ENCODE measurements at places on chromosomes 2 and 18.

DNA sequence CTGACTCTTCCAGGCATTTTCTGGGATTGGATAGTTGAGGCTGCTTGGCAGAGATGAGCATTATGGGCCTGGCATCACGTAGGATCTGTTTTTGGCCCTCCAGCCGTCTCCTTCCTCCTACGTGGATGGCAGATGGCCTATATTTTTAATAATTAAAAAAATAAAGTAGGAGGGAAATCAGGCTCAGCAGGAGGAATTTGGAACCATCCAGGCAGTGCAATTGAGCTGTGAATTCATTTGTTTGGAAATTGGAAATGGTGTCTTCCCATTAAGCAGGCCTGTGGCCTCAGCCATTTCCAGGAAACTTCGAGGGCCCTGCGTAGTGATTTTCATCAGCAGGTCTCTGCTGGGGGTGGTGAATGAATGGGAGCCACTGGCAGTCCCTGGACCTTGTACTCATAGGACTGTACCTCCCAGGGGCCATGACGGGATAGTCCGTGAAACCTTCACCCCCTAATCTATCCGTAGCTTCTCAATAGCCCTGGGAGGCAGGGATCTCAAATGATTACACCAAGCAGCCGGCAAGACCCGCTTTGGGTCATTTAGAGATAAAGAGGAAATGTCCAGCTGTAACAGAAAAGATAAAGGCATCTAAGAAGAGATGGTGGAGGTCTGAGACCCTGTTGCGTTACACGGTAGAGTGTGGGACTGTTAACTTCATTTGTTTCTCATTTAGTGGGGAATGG is 73.1 kb upstream of the TNP1 start:
- no peak overlapping the region for H3K4me3 ChIP-seq
- DNase-seq: no peak
- no peaks in the 10 kb centered on the region for H3K36me3 ChIP-seq

DNA sequence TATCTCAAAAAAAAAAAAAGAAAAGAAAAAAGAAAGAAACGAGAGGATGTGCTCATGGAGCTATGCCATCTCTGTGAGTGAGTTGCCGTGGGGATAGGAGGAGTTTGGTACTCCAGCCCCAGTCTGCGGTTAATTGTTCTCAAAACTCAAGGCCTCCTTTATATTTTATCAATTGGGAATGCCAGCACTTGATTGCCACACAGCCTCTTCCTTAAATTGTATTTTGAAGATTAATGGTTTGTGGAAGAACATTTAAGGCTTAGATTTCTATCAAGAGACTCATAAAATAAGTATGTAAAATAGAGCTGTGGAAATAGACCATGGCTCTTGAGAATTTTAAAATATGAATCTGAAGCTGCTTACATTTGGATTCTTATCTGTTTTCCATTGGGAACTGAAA is 29.8 kb downstream of the KCNE4 start:
- H3K27me3 ChIP-seq: peaks cover 14% of the 10 kb centered on the region
- no peaks in the 10 kb centered on the region for H3K4me1 ChIP-seq
- DNase-seq: no peak
- no peak overlapping the region for H3K4me3 ChIP-seq
- H3K36me3 ChIP-seq: no peaks in the 10 kb centered on the region

DNA sequence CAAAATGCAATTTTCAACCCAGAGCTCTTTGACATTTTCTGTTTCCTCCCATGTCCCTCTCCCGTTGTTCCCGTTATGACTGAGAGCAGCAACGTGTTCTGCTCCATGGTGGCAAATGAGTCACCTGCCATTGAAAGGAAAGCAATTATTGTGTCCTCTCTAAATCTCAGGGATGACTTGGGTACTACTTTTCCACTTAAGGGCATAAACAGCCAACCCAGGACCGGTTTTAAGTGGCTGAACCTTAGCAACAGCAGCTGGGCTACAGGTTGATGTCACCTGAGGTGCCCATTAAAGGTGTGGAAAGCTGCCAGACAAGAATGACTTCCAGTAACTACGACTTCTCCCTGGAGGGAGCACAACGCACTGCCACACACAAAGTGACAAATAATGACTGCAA is 236.8 kb downstream of the NCKAP5 start:
- no peaks in the 10 kb centered on the region for H3K27me3 ChIP-seq
- H3K36me3 ChIP-seq: no peaks in the 10 kb centered on the region
- H3K4me1 ChIP-seq: no peaks in the 10 kb centered on the region
- no peak overlapping the region for H3K4me3 ChIP-seq
- no peak overlapping the region for H3K27ac ChIP-seq

DNA sequence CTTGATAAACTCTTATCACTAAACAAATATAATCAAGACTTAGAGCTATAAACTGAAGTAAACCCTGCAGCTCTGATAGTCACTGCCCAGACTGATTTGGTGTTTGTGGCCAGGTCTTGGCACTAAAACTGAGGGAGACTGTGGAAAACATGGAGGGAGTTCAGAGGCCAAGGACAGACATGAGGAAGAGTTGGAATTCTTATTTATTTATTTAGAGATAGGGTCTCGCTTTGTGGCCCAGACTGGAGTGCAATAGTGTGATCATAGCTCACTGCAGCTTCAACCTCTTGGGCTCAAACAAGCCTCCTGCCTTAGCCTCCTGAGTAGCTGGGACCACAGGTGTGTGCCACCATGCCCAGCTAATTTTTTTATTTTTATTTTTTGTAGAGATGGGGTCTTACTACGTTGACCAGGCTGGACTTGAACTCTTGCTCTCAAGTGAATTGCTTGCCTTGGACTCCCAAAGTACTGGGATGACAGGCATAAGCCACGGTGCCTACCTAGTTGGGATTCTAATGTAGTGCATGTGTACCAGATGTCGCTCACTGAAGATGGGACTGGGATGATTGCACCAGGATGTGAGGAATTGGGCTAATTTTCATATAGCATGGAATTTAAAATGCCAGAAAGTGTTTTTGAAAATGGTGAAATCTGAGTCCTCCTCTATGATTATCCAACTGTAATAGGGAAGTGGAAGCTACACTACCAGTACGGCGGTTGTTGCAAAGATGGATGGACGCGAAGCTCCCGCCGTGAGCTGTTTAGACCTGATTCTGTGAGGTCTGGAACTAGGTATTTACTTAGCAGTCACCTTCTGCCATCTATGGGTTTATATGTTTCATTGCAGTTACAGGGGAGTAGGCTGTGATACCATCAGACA is 52.7 kb upstream of the CTLA4 start:
- H3K27me3 ChIP-seq: peaks cover 92% of the 10 kb centered on the region
- DNase-seq: peak; percentile 25
- H3K4me1 ChIP-seq: peaks cover 7% of the 10 kb centered on the region
- no peak overlapping the region for H3K27ac ChIP-seq
- H3K36me3 ChIP-seq: no peaks in the 10 kb centered on the region
- H3K4me3 ChIP-seq: no peak overlapping the region

DNA sequence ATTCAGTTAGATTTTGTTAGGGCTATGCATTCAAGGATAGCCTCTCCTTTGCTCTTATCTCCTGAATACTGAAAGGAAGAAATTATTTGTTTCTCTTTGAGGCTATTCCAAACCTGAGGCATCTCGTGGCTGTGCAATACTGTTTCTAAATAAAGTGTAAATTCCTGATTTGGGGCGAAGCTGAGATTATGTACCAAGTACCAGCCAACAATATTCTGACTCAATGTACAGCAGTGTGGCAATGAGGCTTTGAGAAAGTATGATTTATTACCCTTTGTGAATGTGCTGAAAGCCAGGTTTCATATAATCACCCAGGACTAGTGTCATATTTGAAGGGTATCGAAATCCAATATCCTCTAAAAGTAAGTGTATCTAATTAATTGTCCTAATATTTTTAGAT is 113.5 kb downstream of the MEIS1 start:
- H3K36me3 ChIP-seq: no peaks in the 10 kb centered on the region
- no peak overlapping the region for H3K27ac ChIP-seq
- H3K4me3 ChIP-seq: no peak overlapping the region
- H3K4me1 ChIP-seq: no peaks in the 10 kb centered on the region

GRCh38 chr2:234392041-234392615 is 104.8 kb downstream of the ARL4C start:
- H3K4me3 ChIP-seq: no peak overlapping the region
- H3K4me1 ChIP-seq: peaks cover 39% of the 10 kb centered on the region
- DNase-seq: no peak
- peaks cover 17% of the 10 kb centered on the region for H3K27me3 ChIP-seq
- no peak overlapping the region for H3K27ac ChIP-seq

DNA sequence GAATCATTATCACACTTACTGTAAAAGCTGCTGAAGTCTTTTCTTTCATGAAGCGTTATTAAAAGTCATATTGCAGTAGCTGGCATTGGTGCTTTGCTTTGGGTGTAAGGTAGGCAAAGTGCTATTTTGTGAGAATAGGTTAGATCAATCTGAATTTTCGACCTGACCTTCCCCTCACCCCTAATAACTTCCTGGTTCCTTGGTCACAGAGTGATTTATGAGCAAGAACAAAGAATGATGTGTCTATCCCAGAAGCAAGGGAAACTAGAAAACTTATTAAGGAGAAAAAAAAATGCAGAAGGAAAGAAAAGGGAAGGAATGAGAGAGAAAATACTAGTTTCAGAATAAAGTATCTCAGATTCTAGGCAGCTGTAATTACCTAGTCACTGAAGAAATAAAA is 163.1 kb upstream of the MEIS1 start:
- no peaks in the 10 kb centered on the region for H3K36me3 ChIP-seq
- H3K4me1 ChIP-seq: no peaks in the 10 kb centered on the region
- H3K27me3 ChIP-seq: no peaks in the 10 kb centered on the region
- H3K27ac ChIP-seq: no peak overlapping the region
- H3K4me3 ChIP-seq: no peak overlapping the region

DNA sequence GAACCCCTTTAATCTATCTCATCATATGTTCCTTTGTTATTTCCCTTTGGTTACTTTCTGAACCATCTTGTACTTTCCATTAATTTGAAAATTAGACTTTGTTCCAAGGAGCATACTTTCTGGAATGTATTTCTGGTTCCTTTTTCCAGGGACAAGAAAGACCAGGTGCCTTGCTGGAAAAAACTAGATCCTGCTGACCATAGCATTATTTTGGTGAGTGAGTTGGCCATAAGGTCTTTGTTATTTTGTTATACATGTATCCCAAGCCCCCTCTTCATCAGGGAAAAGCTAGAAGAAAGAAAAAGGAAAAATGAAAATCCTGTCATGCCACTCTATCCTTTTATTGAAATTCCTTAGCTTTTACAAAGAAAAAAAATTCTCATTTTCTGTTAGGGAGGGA is 228.1 kb upstream of the TFPI start:
- no peaks in the 10 kb centered on the region for H3K4me1 ChIP-seq
- H3K27me3 ChIP-seq: no peaks in the 10 kb centered on the region
- DNase-seq: no peak
- H3K27ac ChIP-seq: no peak overlapping the region
- H3K36me3 ChIP-seq: no peaks in the 10 kb centered on the region
- H3K4me3 ChIP-seq: no peak overlapping the region

GRCh38 chr2:151946899-151947812 is 118.9 kb upstream of the ARL5A start:
- peak; percentile 29 for DNase-seq
- peaks cover 11% of the 10 kb centered on the region for H3K4me1 ChIP-seq
- peak overlapping the region; percentile 34 for H3K4me3 ChIP-seq
- H3K36me3 ChIP-seq: peaks cover 10% of the 10 kb centered on the region
